ENCODE measurements at places on chromosomes 4 and X.

- DNase-seq: no peak
Observed at GRCh38 chrX:23134136-23134535, 134.4 kb downstream of the DDX53 start.

DNA sequence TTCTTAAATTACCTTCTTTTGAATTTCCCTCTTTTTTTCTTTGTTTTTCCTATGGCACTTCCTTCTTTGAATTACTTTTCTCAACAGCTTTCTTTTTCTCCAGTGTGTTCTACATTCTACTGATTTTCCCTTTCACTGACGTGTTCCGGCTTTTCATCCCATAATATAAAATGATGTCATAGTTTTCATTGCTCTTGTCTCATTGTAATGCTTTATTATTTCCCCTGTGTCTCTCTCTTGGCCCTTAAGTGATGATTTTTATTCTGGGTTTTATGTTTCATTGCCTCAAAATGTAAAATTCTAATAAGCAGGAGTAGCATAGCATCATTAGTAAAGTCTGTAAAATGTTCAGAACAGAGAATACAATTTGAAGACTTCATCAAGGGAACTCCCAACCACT is 299.3 kb downstream of the KCTD8 start:
- DNase-seq: no peak

DNA sequence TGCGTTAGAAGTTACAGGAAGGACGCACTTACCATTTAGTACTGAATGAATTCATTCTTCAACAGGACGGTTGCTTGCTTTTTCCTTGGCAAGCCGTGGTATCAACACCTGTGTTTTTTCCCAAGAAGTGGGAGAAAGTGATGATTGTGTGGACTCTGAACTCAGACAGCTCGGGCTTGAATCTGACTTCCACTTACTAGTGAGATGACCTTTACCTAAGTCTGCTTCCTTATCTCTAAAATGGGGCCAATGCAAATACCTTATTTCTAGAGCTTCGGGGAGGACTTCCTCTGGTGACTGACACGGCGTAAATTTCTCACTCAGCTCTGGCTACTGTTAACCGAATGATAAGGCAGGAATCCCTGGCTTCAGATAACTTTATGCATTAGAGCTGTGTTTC is 146.8 kb upstream of the RBPJ start:
- DNase-seq: no peak

GRCh38 chr4:165085946-165086345 is 26.7 kb downstream of the TMEM192 start:
- DNase-seq: no peak

- no peak for DNase-seq
Observed at GRCh38 chr4:182250446-182250845, 7.2 kb downstream of the TENM3 start.

- DNase-seq: no peak
Observed at GRCh38 chrX:119686087-119686691, 6.8 kb downstream of the SEPTIN6 start.

- DNase-seq: no peak
Observed at GRCh38 chrX:149120459-149120858, 384.6 kb downstream of the IDS start.

GRCh38 chr4:184110452-184111224 is 107.0 kb downstream of the ENPP6 start:
- DNase-seq: no peak

- no peak for DNase-seq
Observed at GRCh38 chrX:139831017-139831416, 101.8 kb downstream of the ATP11C start.

- DNase-seq: no peak
Observed at GRCh38 chr4:40258627-40259026, 61.8 kb downstream of the RHOH start.

- no peak for DNase-seq
Observed at GRCh38 chr4:181536811-181537434, 706.3 kb upstream of the TENM3 start.

- no peak for DNase-seq
Observed at GRCh38 chrX:153927672-153927921, 1.5 kb upstream of the ARHGAP4 start.

DNA sequence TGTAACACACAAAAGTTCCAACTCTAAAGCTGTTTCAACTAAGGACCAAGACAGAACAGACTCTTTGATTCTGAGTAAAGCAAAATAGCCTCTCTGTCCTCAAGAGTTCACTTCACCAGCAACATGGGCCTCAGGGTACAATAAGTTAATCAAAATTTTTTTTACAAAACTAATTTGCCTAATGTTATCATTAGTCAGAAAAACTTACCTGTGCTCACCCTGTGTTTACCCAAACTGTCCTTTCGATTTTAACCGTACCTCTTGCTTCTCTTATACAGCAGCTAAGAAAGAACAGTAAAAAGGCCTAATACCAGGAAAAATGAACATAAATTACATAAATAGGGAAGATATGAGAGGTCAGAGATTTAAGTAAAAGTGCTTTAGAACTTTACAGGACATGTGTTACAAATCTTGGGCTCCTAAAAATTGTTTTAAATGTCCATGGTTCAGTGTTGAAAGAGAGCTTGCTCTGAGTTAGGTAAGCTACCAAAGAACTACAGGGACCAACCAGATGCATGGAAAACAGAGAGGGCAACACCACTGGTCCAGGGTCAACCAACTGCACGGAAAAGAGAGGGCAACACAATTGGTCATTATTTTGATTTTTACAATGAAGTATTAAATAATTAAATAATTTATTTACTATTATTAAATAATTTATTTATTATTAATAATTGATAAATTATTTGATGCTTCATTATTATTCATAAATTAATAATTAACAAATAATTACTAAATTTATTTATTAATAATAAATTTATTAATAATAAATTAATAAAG is 73.1 kb downstream of the FAT1 start:
- DNase-seq: no peak

GRCh38 chr4:8228319-8229250 is 29.5 kb downstream of the SH3TC1 start:
- no peak for DNase-seq

DNA sequence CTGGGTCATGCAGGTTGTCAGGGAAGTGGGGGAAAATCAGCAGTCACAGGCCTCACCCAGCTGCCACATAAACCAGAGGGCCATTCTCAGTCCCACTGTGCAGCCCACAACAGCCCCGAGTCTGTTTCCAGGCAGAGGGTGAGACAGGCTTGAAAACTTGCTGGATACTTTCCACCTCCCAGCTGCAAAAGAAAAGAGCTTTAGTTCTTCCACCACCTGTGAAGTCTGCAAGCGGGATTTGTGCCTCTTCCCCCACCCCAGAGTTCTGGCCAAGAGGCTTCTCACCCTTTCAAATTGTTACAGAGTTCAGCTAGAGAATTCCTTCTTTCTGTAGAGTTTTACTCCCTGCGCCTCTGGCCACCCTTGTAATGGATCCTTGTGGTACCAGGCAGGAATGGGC is 115.5 kb upstream of the ZDHHC15 start:
- DNase-seq: no peak
